Fibroblast of skin of right quadriceps (primary cell): ENCODE measurements at places on chromosomes 11 and 22.

- DNase-seq, result no peak
Observed at GRCh38 chr22:48952256-48953102, 875.2 kb downstream of the BRD1 start.

DNA sequence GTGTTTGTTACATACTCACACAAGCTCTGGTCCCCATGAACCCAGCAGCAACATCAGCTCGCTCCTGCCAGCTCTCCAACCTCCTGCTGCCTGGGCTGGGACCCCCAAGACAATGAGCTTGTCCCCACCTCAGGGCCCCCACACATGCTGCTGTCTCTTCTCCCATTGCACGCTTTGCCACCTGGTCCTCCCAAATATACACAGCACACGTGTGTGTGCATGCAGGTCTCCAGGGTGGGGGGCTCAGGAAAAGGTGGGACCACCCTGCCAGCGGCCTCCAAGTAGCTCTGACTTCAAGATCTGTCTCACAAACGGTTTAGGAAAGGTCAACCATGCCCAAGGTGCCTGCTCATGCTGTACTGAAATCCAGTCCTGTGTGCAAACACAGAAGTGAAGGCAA is 68.1 kb upstream of the CCND1 start:
- no peak for DNase-seq

DNA sequence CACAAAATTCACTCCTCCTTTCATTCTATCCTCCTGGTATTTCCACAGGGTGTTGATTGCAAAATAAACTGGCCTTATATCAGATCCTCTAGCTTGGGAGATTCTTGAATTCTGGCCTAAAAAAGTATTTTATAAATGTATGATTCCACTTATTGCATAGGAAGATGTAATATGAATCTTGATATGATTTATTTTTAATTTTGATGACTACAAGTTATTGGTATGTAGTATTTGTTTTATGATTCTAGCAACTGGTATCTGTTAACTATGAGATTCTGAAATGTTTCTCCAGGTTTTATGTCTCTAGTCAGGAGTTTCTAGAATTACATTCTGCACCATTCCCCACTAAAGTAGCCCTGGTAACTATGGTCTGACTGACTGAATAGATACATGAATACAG is 373.9 kb upstream of the C11orf87 start:
- peak; percentile 53 for DNase-seq

GRCh38 chr11:1072116-1072820 is 2.4 kb upstream of the MUC2 start:
- peak; percentile 25 for DNase-seq

DNA sequence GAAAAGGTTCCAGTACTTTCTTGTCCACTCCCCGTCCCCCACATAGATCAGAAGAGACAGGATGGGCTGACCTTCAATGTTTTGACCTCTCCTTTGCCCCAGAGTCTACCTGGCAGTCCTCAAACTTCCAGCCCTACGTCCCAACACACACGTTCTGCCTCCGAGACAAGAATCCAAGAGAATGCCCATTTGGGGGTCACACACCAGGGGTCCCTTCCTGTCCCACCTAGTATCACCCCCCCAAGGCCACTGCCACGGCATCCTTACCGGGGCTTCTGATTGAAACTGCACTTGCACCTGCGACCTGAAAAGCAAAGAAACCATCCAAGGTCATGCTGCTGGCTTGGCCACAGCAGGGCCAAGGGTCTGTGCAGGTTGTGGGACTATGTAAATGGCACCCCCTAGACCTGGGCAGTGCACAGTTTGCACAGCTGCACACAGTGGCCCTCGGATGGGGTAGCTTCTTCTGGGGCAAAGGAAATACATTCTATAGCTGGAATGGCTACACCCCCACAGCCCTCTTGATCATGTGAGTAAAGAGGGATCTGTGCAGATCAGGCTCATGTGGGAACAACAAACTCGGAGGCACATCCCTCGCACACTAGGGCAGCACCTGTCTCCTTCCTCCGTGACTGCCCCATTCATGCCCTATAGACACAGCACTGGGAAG is 16.5 kb upstream of the FXYD2 start:
- no peak for DNase-seq

DNA sequence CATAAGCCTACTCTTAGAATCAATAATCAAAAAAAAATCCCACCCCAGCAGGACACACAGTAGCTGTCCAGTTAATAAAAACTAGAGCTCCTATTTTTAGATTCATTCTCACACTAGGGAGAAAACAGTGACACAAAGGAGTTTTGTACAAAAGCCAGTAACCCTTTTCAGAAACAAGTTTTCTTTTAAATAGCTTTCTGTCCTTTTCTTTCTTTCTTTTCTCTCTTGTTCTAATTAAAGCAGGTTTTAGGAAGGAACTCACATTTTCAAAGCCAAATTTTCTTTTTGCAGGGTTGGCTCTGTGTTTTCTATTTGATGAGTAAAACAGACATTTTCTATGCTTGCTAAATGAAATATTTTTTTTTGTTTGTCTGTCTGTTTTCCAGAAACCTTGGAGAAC is 1390.7 kb downstream of the FAM181B start:
- no peak for DNase-seq

DNA sequence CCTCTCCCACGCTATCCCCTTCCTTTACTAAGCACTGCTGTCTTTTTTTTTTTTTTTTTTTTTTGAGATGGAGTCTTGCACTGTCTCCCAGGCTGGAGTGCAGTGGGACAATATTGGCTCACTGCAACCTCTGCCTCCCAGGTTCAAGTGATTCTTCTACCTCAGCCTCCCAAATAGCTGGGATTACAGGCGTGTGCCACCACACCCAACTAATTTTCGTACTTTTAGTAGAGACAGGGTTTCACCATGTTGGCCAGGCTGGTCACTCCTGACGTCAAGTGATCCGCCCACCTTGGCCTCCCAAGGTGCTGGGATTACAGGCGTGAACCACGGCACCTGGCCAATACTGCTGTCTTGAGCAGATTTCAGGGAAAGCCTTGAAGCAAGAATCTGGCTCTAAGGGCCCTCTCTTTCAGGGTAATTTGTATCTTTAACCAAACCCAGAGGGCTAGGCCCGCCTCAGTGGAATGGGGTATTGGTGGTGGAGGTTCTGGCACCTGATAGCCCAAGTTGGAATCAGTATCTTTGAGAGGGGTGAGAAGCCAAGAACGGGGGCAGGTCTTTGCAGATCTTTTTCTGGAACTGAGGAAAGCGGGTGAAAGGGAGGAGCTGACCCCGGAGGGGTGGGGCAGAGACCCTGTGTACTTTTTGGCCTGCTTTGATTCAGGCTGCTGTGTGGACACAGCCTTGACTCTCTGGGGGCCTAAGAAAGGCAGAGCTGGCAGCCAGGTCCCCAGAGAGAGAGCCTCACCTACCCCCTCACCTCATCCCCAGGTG is 37.0 kb downstream of the TRIOBP start:
- DNase-seq, result no peak

GRCh38 chr22:37431801-37432707 is 4.8 kb upstream of the ELFN2 start:
- peak; percentile 100 for DNase-seq

DNA sequence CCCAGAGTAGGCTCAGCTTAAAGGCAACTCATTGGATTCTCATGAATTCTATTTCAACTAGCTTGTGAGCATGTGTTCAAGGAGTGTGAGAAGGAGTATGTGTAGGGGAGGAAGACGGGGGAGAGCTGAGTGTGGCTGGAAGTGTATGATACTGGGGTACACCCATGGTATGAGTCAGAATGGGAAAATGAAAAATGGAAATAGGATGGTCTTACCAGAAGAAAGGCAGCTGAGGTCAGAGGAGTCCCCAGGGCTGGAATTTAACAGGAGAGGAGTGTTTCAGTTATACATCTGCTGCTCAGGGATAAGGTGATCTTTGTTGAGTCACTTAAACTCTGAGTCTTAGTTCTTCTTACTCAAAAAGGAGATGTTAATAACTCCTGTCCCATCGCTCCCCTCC is 6.7 kb upstream of the ADAMTS15 start:
- no peak for DNase-seq

DNA sequence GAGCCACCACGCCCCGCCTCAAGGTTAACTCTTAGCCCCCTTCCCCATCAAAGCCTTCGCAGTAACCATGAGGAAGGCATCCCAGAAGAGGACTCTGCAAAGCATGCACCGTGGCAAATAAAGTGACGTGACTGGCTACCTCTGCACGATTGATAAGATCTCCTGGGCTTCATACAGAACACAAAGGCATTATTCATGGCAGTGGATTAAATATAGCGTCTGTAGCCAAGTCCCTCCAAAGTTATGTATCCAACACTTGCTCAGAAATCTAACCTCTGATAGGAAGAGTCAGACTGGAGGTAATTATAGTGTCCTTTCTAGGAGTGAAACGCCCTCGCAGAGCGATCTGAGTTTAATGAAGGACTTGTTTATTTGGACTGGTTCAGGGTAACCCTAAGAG is 22.4 kb downstream of the CPT1A start:
- DNase-seq, result no peak

GRCh38 chr11:107590460-107591377 is at the start of gene ELMOD1:
ELMOD1 (plus strand) TSS chr11:107591147; CDS start chr11:107618190, 27,043 bp downstream.
- DNase-seq, result peak; percentile 37

DNA sequence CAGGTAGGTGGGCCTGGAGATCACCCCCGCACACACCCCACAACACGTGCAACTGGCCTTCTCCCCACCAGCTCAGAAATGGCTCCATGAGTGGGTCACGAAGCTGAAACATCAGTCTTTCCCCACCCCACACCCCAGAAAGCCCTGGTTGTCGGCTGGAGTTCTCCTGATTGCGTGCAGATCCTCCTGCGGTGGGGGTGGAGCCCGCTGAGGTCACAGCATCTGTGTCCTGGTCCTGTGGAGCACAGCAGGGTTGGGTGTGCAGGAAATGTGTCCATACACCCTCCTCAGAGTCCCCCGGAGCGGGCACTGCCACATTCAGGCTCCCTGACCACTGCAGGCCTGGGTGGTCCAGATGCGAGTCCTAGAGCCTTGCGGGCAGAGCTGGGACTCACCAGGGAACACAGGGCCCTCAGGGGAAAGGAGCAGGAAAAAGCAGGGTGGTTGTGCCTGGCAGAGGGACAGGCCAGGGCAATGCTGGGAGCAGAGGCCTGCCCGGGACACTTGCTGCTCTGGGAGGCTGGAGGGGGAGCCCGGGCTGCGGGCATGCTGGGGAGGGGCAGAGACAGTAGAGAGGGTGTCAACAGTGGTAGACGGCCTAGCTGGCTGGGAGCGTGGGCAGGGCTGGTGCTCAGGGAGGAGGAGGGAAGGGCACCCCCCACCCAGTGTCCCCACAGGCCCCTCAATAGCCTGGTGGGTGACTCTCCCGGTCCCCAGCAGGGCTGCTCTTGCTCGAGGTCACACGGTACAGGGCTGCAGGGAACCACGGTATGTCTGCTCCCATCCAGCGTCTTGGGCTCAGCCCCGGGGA is 42.4 kb upstream of the PPARA start:
- no peak for DNase-seq
